Putamen (tissue), 1 donor: ENCODE measurements at places on chromosomes 11 and 22.

- no peak for DNase-seq
These were observed 81.1 kb upstream of the CRTAM start for GRCh38 chr11:122757201-122757600.

GRCh38 chr11:45182902-45183301 is 36.5 kb downstream of the PRDM11 start:
- DNase-seq, result no peak

DNA sequence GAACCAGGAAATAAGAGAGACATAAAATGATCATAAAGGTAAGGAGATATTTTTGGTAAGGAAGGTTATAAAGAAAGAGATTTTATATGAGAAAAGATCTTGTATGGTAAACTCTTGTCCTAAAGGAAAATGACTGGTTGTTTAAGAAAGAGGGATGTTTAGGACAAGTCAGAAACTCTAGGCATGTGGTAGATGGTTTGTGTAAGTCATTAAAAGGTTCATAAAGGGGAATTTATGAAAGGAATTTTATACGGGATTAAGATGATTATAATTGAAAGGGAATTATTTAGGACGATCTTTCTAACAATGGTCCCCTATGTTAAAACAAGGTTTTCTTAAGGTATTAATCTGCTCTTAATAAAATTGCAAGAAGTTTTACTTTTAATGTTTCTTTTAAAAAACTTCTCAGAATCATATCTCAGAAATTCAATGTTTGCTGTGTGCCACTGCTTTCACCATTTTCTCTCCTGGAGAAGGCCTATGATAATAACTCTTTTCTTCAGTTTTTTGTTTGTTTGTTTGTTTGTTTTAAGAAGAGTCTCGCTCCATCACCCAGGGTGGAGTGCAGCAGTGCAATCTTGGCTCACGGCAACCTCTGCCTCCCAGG is 13.8 kb upstream of the FBLN1 start:
- no peak for DNase-seq

GRCh38 chr22:42711895-42712837 is 8.5 kb downstream of the A4GALT start:
- DNase-seq, result no peak

GRCh38 chr11:2432171-2432621 is 12.1 kb downstream of the TRPM5 start:
- no peak for DNase-seq

DNA sequence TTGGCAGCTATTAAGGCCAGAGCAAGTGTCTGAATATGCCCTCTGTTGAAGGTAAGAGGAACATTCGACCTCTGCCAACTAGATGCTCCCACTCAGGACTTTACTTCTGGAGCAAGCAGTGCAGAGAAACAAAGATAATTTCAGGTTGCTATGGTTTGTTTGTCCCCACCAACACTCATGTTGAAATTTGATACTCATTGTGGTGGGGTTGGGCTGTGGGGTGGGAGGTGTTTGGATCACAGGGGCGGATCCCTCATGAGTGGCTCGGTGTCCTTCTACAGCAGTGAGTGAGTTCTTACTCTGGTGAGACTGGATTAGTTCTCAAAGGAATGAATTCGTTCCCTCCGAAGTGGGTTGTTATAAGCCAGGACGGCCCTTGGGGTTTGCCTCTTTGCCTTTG is 12.0 kb downstream of the OR8A1 start:
- no peak for DNase-seq

- DNase-seq, result no peak
These were observed 1.7 kb upstream of the PLAAT2 start for GRCh38 chr11:63564784-63565350.
